ENCODE measurements at places on chromosomes 13 and 19. TPM values are rescaled to one million over a fixed set of nuclear protein-coding genes. Genes with fewer than 3 reads are reported as not detected.
A peak's percentile ranks its signal among the peaks of the same experiment; 100 is the strongest.

GPC6 gene
- total RNA-seq: 6.8 TPM

CEACAM4 gene
- 2.4 TPM for total RNA-seq

GRCh38 chr13:21741396-21741979, 70.6 kb downstream of the FGF9 start:
- peak; percentile 1 for DNase-seq

LGALS4 gene
- total RNA-seq: 9.2 TPM

GRCh38 chr13:43933378-43933777, 53.7 kb downstream of the LACC1 start:
- no peak for DNase-seq

DNA sequence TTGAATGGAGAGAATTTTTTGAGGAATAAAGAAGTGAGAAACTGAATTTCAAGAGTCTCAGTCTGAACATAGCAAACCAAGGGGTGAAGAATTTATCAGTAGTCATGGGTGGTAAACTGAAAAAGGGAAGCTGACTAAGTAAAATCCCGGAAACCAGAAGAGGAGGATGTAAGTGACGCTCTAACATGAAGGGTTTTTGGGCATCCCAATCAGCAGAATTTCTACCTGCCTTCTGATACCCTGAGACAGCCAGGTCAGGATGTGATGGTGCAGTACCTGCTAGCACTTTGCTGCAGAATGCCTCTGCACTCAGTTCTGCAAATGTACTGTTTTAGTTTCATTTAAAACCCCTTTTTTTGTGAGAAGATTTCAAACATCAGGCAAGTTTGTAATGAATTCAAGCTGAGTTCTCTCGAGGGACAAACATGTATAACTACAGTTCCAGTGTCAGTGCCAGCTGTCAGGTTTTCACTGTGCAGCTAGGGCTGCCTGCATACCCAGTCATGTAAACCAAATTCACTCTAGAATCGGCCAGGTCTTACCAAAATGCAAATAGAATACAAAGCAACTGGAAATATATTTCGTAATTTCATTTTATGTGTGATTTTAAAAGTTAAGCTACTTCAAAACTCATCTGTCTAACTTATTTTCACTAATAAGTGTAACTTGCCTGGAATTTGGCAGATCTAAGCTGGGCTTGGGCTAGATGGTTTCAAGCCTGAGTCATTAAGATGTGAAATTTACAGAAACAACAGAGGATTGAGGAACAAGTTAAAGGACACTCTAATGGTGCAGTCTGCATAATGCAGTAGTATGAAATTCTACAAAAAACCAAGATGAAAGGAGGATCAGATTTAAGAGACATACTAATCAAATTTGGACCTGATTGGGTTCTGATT, 13.8 kb downstream of the METTL21C start:
- DNase-seq: no peak

RFPL4AL1 gene
- not detected for total RNA-seq

GRCh38 chr13:24894972-24895300, 131.0 kb downstream of the RNF17 start:
- DNase-seq: no peak

DNA sequence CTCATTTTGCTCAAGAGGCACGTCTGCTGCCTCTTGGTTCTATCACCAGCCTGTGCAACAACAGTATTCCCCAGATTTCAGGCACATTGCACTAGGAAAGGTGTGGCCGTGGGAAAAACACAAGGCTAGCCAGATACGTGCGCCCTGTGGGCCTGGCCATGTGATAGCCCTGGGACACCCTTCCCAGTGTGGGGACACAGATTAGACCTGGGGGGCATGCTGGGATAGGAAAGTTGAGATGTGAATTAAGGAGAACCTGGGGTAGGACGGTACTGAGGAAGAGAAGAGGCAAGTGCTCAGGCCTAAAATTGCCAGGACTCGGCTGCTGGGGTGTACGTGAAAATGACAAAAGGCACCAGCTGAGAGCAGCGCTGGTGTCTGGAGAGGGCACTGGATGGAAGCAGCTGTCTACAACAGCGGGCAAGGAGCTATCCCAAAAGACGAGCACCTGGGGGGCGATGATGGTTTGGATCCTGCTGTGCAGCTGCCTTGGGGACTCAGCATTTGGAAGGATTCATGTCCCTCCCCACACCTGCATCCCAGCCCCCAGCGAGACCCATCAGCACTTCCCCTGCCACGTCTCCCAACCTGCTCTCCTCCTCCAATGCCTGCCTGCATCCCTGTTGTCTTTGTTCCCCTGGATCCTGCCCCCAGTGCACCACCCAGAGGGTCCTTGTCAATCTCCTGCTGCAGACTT, 54.3 kb downstream of the GGACT start:
- no peak for DNase-seq

- peak; percentile 68 for DNase-seq
These were observed 6.8 kb downstream of the ELL start for GRCh38 chr19:18514800-18515682.

GRCh38 chr19:8306235-8307054, 1.7 kb downstream of the CD320 start:
- peak; percentile 41 for DNase-seq

DNA sequence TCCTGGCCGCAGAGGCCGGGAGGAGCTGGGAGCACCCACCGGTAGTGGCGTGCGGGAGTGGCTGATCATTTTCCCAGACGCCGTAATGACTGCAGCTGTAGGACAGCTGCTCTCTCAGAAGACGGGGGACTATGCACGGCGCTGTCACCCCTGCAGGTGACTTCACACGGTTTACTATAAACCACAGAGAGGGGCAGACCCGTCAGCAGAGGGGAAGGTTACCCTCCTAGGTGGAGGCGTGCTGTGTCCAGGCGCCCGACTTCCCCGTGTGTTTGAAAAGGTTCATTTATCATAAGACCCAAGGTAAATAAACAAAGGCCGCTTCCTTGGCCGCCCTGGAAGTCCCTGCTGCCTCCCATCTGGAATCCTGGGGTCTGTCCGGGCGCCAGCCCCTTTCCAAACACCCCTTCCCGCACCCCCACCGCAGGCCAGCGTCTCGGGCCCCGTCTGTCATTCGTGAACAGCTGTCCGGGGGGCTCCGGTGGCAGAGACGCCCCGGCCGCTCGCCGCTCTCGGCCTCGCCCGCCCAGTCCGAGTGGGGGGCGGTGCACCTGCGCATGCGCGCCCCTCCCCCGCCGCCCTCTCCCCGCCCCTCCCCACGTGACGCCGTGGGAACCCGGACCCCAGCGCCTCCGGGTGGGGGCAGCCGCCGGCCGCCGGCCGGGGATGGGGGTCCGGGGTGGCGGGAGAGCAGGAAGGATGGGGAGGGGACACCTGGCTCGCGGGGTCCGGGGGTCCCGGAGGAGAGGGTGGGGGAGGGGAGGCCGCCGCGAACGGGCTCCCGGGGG, 915 bp downstream of the SHC2 start:
- peak; percentile 75 for DNase-seq

DNA sequence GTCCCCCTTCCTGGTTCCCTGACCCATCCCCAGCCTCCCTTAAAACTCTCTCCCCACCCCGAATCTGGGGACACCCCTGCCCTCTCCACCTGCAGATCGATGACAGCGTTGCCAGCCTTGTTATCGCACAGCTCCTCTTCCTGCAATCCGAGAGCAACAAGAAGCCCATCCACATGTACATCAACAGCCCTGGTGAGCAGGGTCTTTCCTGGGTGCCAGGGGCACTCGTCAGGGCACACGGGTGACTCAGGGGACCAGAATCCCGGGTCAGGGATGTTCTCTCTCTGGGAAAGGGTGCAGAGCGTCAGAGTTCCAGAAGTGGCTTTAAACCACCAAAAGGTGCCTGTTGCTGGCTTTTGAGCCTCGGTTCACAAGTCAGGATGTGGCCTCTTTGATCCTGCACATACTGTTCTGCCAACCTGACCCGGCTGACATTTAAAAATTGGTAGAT, 1.0 kb downstream of the CLPP start:
- no peak for DNase-seq

TSKS gene
- total RNA-seq: 0.44 TPM

DNA sequence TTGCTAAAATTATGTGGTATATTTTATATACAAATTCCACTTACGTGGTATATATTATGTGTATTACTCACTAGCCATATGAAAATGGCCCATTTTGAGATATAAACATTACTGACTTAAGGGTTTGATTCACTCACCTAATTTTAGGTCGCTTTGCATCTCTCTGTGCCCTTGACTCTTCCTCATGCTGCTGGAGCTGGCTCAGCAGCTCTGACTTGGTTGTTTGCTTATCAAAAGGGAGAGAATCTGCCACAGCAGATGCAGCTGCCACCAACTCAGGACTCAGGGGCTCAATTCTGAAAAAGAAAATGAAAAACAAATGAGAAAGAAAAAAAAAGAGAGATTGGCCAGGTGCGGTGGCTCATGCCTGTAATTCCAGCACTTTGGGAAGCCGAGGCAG, 12.2 kb downstream of the MRPS31 start:
- no peak for DNase-seq

DNA sequence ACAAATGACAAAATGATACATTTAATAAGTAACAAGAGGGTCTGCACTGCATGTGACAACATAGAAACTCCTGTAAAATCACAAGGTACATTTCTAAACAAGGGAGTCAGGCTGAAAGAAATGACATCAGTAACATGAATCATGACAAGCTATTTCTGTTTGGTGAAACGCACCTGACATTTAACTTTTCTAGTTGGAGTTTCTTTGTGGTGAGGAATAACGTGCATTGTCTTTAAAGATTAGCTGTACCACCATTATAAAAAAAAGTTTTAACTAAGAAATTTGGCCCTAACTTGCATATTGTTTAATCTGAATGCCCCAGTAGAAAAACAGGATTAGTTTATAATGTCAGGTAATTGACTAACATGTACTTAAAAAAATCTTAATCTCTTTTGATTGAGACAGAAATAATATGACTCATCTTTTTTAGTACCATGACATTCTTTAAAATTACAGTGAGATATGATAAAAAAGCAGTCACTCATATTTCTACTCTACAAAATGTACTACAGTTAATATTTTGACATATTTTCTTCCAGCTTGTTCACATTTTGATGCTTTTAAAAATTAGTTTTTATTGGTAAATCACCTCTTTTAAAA, 418.2 kb downstream of the KLF12 start:
- no peak for DNase-seq
